ENCODE measurements at places on chromosomes 6 and 20.

GRCh38 chr6:85126485-85127167 lies 323.3 kb upstream of the NT5E start:
- DNase-seq = no peak

DNA sequence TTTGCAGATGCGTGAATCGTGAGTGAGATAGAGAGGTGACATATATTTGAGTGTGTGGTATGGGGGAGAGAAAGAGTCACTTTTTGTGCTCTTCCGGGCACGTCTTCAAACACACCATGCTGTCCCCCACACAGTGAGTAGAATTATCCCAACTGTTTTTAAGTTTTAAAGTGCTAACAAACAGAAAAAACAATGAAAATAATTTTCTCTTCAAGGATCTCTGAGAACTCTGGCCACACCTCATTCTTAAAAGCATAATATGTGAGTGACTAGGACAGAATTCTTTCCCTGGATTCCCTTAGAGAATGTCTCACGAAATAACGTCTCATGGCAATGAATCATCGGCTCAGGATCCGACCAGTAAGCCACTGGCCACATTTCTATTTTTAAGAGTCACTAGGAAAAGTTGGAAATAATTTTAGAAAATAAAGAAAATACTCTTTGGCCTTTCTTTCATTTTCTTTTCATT lies 235.7 kb upstream of the ZNF217 start:
- DNase-seq = no peak

DNA sequence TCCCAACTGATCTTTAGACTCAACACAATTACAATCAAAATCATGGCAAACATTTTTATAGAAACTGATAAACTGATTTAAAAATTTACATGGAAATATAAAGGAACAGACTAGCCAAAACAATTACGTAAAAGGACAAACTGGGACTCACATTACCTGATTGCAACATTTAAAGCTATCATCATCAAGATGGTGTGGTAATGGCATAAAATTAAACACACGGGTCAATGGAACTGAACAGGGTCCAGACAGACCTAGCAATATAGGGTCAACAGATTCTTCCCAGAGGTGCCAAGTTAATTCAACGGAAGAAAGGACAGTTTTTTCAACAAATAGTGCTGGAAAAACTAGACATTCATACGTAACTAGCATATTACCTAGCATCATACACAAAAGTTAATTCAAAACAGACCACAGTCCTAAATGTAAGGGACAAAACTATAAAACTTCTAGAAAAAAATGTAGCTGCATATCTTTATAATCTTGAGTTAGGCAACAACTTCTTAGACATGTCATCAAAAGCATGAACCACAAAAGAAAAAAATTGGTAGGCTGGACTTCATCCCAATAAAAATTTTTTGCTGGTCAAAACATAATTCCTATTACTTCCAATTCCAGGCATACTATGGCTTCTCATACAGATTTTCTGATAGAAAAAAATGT lies 147.4 kb upstream of the BEND6 start:
- no peak for DNase-seq

GRCh38 chr20:51749674-51750036 lies 18.5 kb downstream of the ATP9A start:
- no peak for DNase-seq

- DNase-seq = no peak
Measured at GRCh38 chr6:75374961-75375400, 90.4 kb upstream of the TMEM30A start.

DNA sequence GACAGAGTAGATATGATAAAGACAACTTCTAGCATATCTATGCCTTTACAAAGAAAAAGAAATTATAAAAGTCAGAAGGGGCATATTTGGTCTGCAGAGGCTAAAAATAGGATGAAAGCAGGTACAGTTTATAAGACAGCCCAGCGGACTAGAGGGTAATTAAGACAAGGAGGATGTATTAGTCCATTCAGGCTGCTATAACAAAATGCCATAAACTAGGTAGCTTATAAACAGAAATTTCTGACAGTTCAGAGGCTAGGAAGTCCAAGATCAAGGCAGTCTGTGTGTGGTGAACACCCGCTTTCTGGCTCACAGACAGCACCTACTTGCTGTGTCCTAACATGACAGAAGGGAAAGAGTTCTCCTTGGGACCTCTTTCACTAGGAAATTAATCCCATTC lies 5.7 kb downstream of the HBS1L start:
- no peak for DNase-seq

DNA sequence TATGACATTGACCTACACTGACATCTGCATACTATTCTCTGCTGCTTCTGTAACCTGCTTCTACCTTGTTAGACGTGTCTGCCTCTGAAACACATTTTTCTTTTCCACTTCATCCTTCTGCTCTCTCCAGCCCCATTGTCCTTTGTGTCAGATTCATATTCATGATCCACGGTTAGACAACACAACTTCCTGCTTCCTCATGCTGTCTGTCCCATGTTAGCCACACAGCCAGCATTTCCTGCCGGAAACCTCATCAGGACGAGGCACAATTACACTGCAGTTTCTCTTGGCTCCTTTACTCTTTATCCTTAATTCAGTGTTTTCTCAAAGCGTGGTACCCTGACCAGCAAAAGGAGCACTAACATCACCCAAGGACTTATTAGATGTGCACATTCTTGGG lies 150.2 kb downstream of the TBC1D7 start:
- DNase-seq = no peak

- DNase-seq = no peak
Measured at GRCh38 chr20:2798095-2798805, 2.2 kb downstream of the CPXM1 start.

GRCh38 chr20:63982937-63983336 lies 2.0 kb downstream of the PRPF6 start:
- DNase-seq = no peak

DNA sequence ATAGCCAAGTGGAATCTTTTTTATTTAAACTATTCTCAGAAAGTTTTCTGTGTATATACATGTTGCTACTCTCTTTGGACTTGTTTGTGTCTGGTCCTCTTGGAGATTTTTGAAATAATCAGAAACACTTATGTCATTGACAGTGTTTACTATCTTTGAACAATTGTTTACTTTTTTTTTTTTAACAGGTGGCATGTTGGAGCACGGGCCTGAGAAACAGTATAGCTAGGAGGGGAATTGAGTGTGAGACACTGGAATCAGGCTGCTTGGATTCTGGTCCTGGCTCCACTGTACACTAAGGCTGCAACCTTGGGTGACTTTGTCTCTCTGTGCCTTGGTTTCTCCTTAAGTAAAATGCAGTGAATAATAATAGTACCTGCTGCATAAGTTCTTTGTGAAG lies 279.6 kb downstream of the PRL start:
- no peak for DNase-seq

DNA sequence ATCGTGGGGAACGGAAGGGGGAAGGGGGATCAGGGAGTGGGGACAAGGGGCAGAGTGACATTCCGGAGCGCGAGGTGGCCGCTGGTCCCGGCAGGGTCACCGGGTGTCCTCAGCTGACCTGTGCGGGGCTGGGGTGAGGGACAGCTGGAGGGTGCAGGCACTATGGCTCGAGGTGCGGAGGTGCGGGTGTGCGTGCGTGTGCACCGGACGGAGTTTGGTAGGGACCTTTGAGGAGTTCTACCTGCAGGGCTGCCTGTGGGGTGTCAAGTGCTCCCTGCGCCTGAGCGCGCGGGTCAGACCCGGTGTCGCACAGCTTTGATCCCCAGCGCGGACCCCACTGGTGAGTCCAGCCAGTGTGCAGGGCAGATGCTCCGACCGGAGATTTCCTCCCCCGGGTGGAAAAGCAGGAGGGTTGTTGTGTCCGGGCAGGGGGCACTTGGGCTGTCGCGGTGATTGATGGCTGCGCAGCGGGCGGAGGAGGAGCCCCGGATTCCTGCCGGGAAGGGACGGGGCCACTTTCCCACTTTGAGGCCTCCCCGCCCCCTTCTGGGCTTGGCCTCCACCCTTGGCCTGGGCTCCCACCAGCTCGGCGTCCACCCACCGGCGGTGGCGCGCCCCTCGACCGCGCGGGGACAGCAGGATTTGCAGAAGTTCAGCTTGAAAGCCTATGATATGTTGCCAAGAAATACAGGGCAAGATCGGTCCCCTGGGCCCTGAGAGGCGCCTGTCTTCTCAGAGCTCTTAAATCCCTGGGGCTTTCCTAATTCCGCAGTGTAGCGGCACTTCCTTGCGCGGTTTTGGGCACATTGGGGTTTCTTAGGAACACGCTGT lies 658 bp downstream of the RIN2 start:
- DNase-seq = peak; percentile 91

GRCh38 chr20:36070451-36070850 lies 84.1 kb upstream of the EPB41L1 start:
- no peak for DNase-seq

- no peak for DNase-seq
Measured at GRCh38 chr20:4942331-4942730, 59.0 kb downstream of the SLC23A2 start.

- DNase-seq = no peak
Measured at GRCh38 chr6:100626721-100627120, 162.0 kb upstream of the SIM1 start.

- no peak for DNase-seq
Measured at GRCh38 chr6:141824350-141824749, 308.4 kb upstream of the GJE1 start.

DNA sequence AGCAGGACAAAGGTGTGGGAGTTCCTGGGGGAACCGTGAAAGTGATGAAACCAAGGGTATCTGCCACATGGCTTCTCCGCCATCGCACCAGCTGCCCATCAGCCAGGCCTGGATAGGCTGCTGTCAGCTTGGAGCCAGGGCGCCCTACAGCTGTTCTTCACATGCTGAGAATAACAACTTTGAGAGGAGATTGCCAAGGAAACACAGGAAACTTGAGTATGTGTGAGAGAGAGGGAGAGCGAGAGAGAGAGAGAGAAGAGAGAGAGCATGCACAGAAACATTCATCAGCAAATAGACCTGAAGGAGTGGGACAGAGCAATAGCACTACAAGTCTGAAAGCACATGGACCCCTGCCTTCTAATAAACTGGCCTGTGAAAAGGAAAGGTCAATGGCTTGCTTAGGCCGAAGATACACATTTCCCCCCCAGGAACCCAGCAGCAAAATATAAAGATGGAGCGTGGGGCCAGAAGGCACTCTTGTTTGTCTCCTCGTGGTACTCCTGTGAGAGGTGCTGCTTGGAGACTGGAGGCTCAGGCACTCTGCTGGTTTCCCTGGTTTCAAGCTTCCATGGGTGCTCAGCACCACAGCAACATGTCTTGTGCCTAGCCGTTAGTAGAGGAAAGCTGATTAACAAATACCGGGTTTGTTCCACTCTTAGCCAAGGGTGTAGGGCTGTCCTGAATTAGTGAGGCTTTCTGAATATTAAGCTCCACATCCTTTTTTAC lies 53.0 kb downstream of the SNAP25 start:
- DNase-seq = no peak

- DNase-seq = no peak
Measured at GRCh38 chr6:13794184-13794583, 20.2 kb downstream of the MCUR1 start.

DNA sequence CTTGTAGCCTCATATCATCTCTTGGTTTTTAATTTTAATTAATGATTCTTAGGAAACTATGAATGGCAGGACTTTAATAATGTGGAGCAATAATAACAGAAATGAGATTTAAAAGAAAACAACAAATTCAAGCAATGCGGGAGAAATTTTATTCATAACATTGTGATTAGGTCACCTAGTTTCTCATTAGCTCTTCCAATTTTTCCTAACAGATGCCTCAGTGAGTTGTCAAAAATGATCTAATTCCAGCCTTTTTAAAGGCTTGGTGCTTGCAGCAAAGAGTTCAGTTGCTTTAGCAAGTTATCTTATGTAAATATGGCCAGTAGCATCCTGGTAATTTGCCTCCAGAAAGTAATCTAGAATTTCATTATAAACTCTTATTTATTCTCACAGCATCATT lies 20.4 kb downstream of the PDE7B start:
- no peak for DNase-seq

GRCh38 chr6:24872779-24873178 lies 63.0 kb downstream of the RIPOR2 start:
- DNase-seq = no peak

- no peak for DNase-seq
Measured at GRCh38 chr6:38436726-38437465, 202.8 kb downstream of the BTBD9 start.

DNA sequence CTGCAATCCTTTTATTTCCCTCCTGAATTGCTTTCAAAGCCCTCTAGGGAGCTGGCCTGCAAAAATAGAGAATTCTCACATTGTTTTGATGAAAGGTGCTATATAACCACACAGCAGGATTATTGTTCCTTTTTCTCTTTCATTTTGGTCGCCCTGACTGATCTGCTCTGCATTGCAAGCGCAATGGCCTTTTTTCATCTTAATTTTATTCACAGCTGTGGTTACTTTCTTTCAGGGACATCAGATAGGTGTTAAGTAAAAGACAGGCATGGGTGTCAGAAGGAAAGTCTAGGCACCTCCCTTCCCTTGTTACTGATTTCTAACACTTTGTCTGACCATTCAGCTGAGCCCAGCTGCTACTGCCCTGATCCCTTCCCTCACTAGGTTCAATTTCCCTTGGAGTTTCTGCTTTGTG lies 850.5 kb upstream of the MAP3K7 start:
- no peak for DNase-seq

GRCh38 chr6:44511126-44511525 lies 123.6 kb downstream of the CDC5L start:
- no peak for DNase-seq

DNA sequence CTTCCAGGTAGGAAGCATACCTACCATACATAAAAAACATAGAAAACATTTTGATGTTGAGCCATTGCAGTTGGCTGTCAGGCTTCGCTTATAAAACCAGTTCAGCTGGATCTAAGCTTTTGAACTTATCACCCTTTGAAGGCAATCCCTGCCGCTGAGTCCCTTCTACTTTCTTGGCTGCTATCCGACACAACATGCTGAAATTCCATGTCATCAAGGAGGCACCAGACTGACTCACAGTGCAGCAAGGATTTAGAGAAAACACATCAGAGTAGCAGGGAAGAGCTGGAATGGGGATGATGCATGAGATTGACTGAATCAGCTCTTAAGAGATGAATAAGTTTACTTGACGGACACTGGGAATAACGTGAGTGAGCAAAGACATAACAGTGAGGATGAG lies 135.0 kb upstream of the MAN1A1 start:
- no peak for DNase-seq

DNA sequence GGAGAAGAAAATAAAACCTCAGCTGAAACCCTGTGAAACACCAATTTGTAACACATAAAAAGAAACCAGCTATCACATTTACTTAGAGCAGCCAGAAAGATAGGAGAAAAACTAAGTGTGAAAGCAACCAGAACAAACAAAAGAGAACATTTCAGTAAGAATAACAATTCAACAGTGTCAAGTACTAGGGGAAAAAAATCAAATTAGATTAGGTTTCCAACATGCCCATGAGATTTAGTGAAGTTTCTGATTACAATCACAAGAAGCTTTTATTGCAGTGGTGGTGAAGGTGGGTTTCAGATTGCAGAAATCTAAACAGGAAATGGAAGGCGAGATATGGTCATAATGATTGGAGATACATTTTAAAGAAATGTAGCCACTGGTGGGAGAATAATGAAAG lies 22.1 kb upstream of the TRDN start:
- no peak for DNase-seq

DNA sequence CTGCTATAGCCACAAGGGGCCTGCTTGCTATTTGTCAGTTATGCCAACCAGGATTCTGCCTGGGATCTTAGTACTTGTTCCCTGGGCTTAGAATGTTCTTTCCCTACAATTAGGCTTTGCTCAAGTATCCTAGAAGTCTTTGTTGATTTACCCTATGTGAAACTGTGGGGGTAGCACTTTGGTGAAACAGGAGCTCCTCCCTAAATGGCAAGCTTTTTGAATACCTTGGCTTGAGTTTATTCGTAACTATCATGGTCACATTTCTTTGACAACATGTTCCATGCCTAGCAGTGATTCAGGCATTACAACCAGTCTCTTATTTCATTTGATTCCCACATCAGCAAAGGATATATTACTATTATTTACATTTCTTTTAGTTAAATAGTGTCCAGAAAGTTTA lies 21.2 kb downstream of the AFDN start:
- no peak for DNase-seq
